ENCODE measurements at places on chromosomes 2 and 18. TPM values are rescaled to one million over a fixed set of nuclear protein-coding genes. Genes with fewer than 3 reads are reported as not detected.

DNA sequence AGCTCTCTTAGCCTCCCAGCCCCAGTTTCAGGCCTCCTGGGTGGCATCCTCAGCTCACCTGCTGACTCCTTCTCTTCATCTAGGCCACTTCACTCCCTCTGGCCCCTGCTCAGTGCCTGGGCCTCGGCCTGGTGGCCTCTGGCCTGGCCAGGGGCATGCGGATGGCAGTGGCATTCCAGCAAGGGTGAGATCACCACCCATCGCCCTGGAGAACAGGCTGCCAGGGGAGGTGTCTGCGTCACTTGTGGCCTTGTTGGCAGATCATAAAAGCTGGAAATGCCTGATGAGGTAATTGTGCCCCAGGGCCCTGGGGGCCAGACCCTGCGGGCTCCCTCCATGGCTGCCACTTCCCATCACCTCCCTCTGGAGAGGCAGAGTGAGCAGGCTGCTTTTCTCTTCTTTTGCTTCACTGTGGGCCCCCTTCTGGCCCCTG is 72.5 kb upstream of the SMAD2 start:
- no peak for DNase-seq
- peaks cover 2% of the 10 kb centered on the region for H3K4me1 ChIP-seq
- H3K27me3 ChIP-seq: peaks cover 5% of the 10 kb centered on the region

GRCh38 chr2:60662781-60663180 is 93.3 kb upstream of the PAPOLG start:
- no peak for DNase-seq
- H3K4me1 ChIP-seq: no peaks in the 10 kb centered on the region
- peaks cover 6% of the 10 kb centered on the region for H3K27me3 ChIP-seq
- H3K4me3 ChIP-seq: no peak overlapping the region
- H3K36me3 ChIP-seq: no peaks in the 10 kb centered on the region

GRCh38 chr2:161965994-161966393 is 108.0 kb downstream of the DPP4 start:
- peaks cover 28% of the 10 kb centered on the region for H3K4me1 ChIP-seq
- no peak for DNase-seq
- H3K27ac ChIP-seq: no peak overlapping the region
- no peaks in the 10 kb centered on the region for H3K27me3 ChIP-seq
- no peaks in the 10 kb centered on the region for H3K36me3 ChIP-seq

DNA sequence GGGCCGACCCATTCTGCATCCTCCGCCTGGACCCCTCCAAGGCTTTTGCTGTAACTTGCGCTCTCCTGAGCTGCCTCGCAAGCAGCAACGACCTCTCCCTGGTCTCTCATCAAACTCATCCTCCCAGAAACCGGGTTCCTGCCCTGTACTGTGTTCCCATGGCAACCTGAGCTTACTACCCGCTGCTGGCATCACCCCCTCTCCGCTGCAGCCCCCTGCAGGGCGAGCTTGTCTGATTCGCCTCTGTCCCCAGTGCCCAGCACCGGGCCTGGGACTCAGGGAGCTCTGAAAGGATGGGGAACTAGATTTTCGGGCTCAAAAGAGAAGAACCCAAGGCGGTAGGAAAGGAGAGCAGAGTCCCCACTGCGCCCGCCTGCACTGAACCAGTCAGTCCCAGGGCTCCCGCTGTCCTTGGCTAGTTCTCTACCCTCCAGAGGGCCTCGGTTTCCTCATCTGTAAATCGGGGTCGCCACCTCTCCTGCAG is 463 bp downstream of the HS1BP3 start:
- H3K27me3 ChIP-seq: no peaks in the 10 kb centered on the region
- DNase-seq: peak; percentile 23
- H3K36me3 ChIP-seq: no peaks in the 10 kb centered on the region
- peak overlapping the region; percentile 75 for H3K4me3 ChIP-seq
- no peak overlapping the region for H3K27ac ChIP-seq
- peaks cover 20% of the 10 kb centered on the region for H3K4me1 ChIP-seq

- no peaks in the 10 kb centered on the region for H3K27me3 ChIP-seq
- no peak overlapping the region for H3K27ac ChIP-seq
- no peak for DNase-seq
- H3K36me3 ChIP-seq: no peaks in the 10 kb centered on the region
These were observed 229.3 kb upstream of the ZSWIM2 start for GRCh38 chr2:187078297-187078696.

GRCh38 chr18:59881728-59882656 is 17.8 kb upstream of the PMAIP1 start:
- H3K4me1 ChIP-seq: peaks cover 40% of the 10 kb centered on the region
- H3K4me3 ChIP-seq: peak overlapping the region; percentile 21
- no peaks in the 10 kb centered on the region for H3K36me3 ChIP-seq
- peak overlapping the region; percentile 76 for H3K27ac ChIP-seq
- peak; percentile 59 for DNase-seq

GRCh38 chr2:37882036-37882435 is 43.1 kb upstream of the RMDN2 start:
- H3K27me3 ChIP-seq: peaks cover 5% of the 10 kb centered on the region
- H3K27ac ChIP-seq: no peak overlapping the region
- H3K4me3 ChIP-seq: no peak overlapping the region
- no peaks in the 10 kb centered on the region for H3K36me3 ChIP-seq
- no peak for DNase-seq

DNA sequence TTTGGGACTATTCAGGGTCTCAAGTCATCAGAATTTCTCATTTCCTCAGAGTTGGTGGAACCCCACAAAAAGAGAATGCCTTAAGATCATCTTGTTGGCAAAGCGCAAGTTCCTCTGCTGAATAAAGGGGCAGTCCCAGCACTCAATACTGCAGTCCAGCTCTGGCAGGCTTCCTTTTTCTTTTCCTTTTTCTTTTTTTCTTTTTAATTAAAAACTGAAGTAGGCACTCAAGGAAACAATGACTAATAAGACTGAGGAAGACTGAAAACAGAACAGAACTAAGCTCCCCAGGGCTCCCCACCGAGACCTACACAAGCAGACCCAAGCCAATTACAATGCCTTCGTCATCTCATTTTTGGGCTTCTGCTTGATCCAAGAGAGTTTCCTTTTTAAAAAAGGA is 82.0 kb downstream of the STK39 start:
- H3K4me3 ChIP-seq: no peak overlapping the region
- peaks cover 24% of the 10 kb centered on the region for H3K36me3 ChIP-seq
- no peaks in the 10 kb centered on the region for H3K27me3 ChIP-seq
- peak overlapping the region; percentile 39 for H3K27ac ChIP-seq

- no peak for DNase-seq
- H3K27me3 ChIP-seq: no peaks in the 10 kb centered on the region
- H3K4me1 ChIP-seq: no peaks in the 10 kb centered on the region
- H3K4me3 ChIP-seq: no peak overlapping the region
These were observed 136.9 kb downstream of the SEPTIN10 start for GRCh38 chr2:109476641-109477441.

GRCh38 chr2:38463752-38464151 is 86.7 kb upstream of the ATL2 start:
- no peaks in the 10 kb centered on the region for H3K27me3 ChIP-seq
- no peak for DNase-seq
- H3K36me3 ChIP-seq: no peaks in the 10 kb centered on the region
- H3K4me1 ChIP-seq: peaks cover 9% of the 10 kb centered on the region
- no peak overlapping the region for H3K4me3 ChIP-seq

DNA sequence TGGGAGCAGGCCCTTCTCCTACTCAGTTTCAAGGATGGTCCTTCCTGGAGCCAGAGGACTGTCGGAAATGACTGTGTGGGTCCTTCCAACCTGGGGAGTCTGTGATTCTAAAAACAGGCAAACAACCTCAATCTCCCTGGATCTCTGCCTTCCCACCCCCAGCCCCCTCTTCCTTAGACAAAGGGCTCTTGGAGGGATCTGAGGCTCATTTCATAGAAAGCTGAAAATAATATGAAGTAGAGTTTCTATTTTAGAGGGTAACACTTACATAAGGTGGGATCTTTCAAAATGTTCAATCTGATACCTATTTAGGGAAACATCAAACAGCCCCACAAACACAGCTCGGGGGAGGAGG is 69.4 kb downstream of the RHOB start:
- DNase-seq: no peak
- H3K27me3 ChIP-seq: peaks cover 3% of the 10 kb centered on the region
- H3K36me3 ChIP-seq: no peaks in the 10 kb centered on the region

GRCh38 chr2:149928011-149928410 is 340.4 kb upstream of the MMADHC start:
- no peaks in the 10 kb centered on the region for H3K27me3 ChIP-seq
- H3K4me1 ChIP-seq: no peaks in the 10 kb centered on the region
- H3K4me3 ChIP-seq: no peak overlapping the region
- no peak overlapping the region for H3K27ac ChIP-seq
- H3K36me3 ChIP-seq: no peaks in the 10 kb centered on the region
- DNase-seq: no peak

DNA sequence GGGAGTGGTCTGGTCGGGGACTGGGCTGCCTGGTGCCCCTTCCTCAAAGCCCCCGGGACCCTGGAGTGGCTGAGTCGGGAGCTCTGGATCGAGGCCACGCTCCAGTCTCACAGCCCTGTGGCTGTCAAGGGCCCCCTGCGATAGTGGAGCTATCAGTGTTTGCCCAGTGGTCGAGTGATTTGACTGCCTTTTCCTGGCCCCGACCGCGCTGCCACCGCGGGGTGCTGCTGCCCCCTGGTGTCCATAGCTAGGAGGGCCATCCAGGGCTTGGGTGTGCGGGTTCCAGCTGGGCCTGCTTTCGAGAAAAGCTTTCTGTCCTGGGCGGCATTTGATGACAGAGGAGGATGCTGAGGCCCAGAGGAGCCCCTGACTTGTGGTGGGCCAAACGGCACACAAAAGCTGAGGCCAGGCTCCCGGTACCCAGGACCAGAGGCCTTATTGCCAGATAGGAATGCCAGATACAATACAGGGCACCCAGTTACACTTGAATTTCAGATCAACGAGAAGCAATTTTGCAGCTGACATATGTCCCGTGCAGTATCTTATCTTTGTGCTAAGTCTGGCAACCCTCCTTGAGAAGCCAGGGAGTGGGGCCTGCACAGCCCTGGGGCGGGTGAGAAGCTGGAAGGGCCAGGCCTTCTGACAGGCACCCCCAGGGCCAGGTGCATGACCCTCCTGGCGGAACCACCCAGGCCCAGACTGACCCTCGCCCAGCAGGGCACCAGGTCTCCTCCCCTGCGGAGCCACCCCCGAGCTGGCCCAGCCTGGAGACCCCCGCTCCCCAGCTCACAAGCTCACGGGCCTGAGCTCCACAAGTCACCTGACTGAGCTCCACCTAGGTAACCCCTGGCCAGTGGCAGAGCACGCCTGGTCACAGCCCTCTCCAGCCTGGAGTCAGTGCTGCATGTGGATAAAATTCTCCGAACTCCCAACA is 13.0 kb downstream of the ODC1 start:
- peaks cover 7% of the 10 kb centered on the region for H3K4me1 ChIP-seq
- H3K36me3 ChIP-seq: peaks cover 8% of the 10 kb centered on the region
- peak; percentile 69 for DNase-seq
- H3K27me3 ChIP-seq: peaks cover 9% of the 10 kb centered on the region

DNA sequence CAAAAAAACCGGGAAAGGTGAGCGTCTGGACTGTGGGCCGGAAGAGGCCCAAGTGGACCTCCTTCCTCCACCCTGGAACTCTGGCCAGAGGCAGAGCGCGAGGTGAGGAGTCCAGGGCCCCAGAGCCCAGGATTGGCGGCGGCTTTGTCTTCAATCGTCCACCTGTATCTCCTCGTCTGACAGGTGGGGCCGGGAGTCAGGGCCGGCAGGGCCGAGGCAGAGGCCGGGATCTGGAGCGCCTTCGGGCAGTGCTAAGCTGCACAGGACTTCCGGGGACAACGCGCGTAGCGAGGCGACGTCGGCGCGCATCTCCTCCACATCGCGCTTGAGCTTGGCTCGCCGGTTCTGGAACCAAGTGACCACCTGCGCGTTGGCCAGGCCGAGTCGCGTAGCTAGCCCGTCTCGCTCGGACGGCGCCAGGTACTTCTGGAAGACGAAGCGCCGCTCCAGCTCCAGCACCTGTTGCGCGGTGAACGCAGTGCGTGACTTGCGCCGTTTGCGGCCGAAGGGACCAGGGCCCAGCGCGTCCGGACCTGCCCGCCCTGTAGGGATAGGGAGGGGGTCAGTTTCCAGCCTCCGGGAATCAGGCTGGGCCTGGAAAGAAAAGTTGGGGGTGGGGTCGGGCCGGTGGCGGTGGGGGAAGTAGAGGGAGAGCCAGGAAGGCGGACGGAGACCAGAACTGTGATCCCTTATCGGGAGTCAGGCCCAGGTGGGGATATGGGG is 1.5 kb downstream of the LBX2 start:
- peak overlapping the region; percentile 67 for H3K4me3 ChIP-seq
- H3K36me3 ChIP-seq: peaks cover 6% of the 10 kb centered on the region
- H3K4me1 ChIP-seq: peaks cover 30% of the 10 kb centered on the region

DNA sequence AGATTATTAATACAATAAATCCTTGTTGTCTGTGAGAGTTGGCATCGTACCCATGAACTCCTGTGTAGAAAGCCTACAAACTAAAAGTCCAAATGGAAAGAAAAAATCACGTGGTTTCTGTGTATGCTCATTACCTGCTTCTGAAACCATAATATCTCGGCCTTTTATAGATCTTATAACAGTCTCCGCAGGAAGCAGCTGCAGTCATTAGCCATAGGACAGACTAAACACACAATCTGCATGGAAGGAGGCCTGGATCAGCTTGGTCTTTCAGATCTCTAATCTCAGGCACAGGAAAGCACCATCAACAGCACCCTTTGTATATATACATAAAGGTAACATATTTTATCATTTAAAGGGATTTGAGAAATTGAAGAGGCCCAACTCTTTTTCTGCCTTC is 508.9 kb upstream of the TCF4 start:
- H3K4me1 ChIP-seq: no peaks in the 10 kb centered on the region
- no peak overlapping the region for H3K4me3 ChIP-seq

DNA sequence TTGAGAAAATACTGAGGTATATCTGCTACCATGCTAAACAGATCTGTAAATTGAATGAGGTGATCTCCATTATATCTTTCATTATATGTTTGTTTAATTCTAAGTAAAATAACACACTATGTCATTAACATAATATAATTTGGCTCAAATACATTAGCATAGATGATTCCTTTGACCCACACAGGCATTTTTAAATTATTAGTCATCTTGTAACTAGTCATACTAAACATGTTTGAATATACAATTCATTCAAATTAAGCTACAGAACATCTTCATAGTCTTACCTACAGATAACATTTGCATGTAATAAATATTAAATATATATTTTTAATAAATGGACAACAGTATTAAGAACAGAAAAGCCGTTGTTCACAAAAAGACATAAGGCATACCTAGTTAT is 52.7 kb upstream of the KYNU start:
- no peak overlapping the region for H3K27ac ChIP-seq
- H3K4me1 ChIP-seq: no peaks in the 10 kb centered on the region

Gene FAM237A
- total RNA-seq: not detected

Gene ANKRD30B
- total RNA-seq: not detected

Gene MALL
- 0.17 TPM for total RNA-seq

Gene BOLA3
- 112 TPM for total RNA-seq

Gene KLHL41
- total RNA-seq: not detected

Gene HOXD13
- not detected for total RNA-seq

Data from activated naive CD4-positive, alpha-beta T cell treated with anti-CD3 and anti-CD28 coated beads for 36 hours (primary cell).